Chondrocyte (in vitro differentiated cells): ENCODE measurements at places on chromosomes 16 and 17. TPM values are rescaled to one million over a fixed set of nuclear protein-coding genes. Genes with fewer than 3 reads are reported as not detected.

GRCh38 chr17:913207-913606 is 66.4 kb downstream of the NXN start:
- peaks cover 80% of the 10 kb centered on the region for H3K4me1 ChIP-seq
- DNase-seq: no peak
- H3K27me3 ChIP-seq: no peaks in the 10 kb centered on the region

- H3K4me1 ChIP-seq: peaks cover 3% of the 10 kb centered on the region
- no peak overlapping the region for H3K4me3 ChIP-seq
- DNase-seq: no peak
- peak overlapping the region; percentile 60 for H3K27ac ChIP-seq
- peaks cover 32% of the 10 kb centered on the region for H3K36me3 ChIP-seq
Observed at GRCh38 chr17:2282297-2282873, 21.2 kb downstream of the SMG6 start.

DNA sequence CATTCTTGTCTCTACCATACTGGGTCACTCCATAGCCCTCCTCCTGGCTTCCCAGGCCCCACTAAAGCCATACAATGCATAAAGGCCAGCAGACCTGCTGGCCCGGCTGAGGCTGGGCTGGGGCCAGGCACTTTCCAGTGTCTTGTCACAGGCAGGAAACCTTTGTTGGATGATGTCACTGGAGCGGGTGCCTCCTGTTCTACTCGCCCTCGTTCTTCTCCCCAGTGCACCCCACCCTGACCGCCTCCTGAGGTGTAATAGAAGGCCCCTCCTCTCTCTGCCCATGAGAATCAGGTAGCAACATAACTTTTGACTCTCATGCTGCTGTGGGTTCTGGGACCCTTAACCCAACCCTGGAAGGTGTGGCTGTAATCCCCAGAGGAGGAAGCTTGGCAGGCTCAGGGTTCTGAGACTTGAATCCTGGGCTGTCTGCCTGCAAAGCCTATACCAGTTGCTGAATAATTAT is 54.2 kb upstream of the IL34 start:
- peaks cover 57% of the 10 kb centered on the region for H3K4me1 ChIP-seq
- no peak for DNase-seq
- H3K27me3 ChIP-seq: no peaks in the 10 kb centered on the region
- H3K4me3 ChIP-seq: peak overlapping the region; percentile 51

DNA sequence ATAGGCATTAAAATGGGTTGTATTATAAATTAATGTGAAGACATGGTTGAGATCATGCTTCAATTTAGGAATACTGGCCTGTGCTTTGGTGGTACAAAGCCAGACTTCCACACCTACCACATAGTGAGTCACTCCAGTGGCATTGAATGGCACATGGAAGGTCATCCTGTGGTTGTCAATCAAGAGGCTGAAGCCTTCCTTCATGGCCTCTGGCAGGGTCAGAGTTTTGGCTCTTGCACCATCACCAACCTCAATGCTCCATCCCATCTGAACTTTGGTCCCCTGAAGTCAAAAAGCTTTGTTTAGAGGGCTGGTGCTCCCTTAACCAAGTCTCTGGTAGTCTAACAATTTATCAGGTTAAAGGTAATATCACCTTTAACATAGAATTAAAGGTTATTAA is 6.1 kb downstream of the ZP2 start:
- no peak overlapping the region for H3K27ac ChIP-seq
- no peak for DNase-seq
- no peaks in the 10 kb centered on the region for H3K4me1 ChIP-seq
- no peak overlapping the region for H3K4me3 ChIP-seq

UTP18 gene
- total RNA-seq: 16.8 to 18.7 TPM (median 18.3 TPM) in 3 replicates

ANKRD40CL gene
- total RNA-seq: not detected in 3 replicates

DNA sequence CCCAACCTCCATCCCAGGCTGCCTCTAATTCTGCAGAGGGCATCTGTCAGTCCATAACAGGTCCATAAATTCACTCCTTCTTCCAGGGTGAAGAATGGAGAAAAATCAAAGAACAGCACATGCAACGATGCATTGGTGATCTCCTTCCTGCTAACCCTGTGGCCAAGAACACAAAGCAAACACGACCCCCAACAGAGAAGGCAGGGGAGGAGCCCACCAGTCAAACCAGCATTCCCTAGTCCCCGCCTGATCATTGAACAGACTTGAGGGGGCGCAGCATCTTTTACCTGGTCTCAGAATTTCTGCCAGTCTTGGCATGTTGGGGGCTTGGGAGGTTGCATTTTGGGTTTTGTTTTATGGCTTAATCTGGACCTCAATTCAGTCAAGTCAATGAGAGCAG is 476.0 kb downstream of the SLC39A11 start:
- no peak overlapping the region for H3K27ac ChIP-seq

GRCh38 chr17:82752371-82753200 is 721 bp downstream of the TBCD start:
- no peak for DNase-seq
- peaks cover 2% of the 10 kb centered on the region for H3K36me3 ChIP-seq
- H3K4me1 ChIP-seq: peaks cover 30% of the 10 kb centered on the region
- H3K4me3 ChIP-seq: peak overlapping the region; percentile 85
- no peaks in the 10 kb centered on the region for H3K27me3 ChIP-seq

FOXJ1 gene
- 0.12 TPM in 1 of 3 replicates, not detected in the others for total RNA-seq

ZCCHC14 gene
- total RNA-seq: 28.0 to 29.6 TPM (median 29.6 TPM) in 3 replicates

DNA sequence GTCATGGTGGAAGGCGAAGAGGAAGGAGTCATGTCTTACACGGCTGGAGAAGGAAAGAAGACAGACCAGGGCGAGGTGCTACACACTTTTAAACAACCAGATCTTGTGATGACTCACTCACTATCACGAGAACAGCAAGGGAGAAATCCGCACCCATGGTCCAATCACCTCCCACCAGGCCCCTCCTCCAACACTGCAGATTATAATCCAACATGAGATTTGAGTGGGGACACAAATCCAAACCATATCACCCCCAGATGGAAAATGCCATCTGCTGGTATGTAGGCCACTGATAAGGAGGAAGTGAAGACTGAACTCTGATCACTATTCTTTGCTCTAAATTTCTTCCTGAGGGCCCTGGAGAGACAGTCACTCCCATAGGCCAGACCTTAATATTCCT is 7.5 kb upstream of the ITGAX start:
- no peak for DNase-seq
- peaks cover 2% of the 10 kb centered on the region for H3K27me3 ChIP-seq
- H3K4me1 ChIP-seq: no peaks in the 10 kb centered on the region
- H3K27ac ChIP-seq: no peak overlapping the region
- H3K36me3 ChIP-seq: no peaks in the 10 kb centered on the region
- H3K4me3 ChIP-seq: no peak overlapping the region

- no peak overlapping the region for H3K4me3 ChIP-seq
- H3K36me3 ChIP-seq: no peaks in the 10 kb centered on the region
- DNase-seq: no peak
- H3K4me1 ChIP-seq: peaks cover 82% of the 10 kb centered on the region
- peak overlapping the region; percentile 32 for H3K27ac ChIP-seq
Observed at GRCh38 chr17:77445760-77446532, 305.2 kb downstream of the SEC14L1 start.

DNA sequence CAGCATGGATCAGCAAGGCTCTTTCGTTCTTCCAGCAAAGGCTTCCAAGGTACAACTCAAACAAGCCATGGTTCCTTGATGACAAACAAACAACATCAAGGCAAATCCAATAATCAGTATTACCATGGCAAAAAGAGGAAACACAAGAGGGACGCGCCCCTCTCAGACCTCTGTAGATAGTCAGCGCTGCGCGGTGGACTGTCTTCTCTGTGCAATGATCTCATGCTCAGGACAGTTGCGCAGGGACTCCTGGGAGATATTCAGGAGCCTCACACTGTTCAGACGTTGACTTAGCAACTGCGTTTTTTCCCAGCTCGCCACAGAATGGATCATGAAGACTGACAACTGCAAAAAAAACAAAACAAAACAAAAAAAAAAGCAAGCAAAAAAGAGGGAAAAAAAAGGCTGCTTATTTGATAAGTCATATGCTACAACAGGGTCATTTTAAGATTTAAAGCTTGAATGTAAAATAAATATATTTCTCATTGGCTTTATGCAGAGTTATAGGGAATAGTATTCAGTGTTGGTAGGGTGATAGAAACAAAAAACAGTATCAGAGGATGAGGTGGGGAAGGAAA is 37.1 kb upstream of the ADCY7 start:
- no peak overlapping the region for H3K4me3 ChIP-seq
- H3K27me3 ChIP-seq: no peaks in the 10 kb centered on the region
- H3K4me1 ChIP-seq: peaks cover 16% of the 10 kb centered on the region
- DNase-seq: no peak

CCL15 gene
- not detected in 3 replicates for total RNA-seq

- DNase-seq: no peak
- H3K36me3 ChIP-seq: no peaks in the 10 kb centered on the region
- H3K4me1 ChIP-seq: no peaks in the 10 kb centered on the region
- H3K27ac ChIP-seq: no peak overlapping the region
- no peak overlapping the region for H3K4me3 ChIP-seq
- H3K27me3 ChIP-seq: no peaks in the 10 kb centered on the region
Observed at GRCh38 chr16:20720251-20720650, 21.4 kb downstream of the THUMPD1 start.

GRCh38 chr17:50206604-50207293 is 5.3 kb upstream of the COL1A1 start:
- peak overlapping the region; percentile 100 for H3K27ac ChIP-seq
- H3K27me3 ChIP-seq: no peaks in the 10 kb centered on the region
- peaks cover 100% of the 10 kb centered on the region for H3K4me1 ChIP-seq
- no peaks in the 10 kb centered on the region for H3K36me3 ChIP-seq
- DNase-seq: no peak

GRCh38 chr17:60348616-60349015 is 43.3 kb downstream of the USP32 start:
- no peak for DNase-seq
- peaks cover 1% of the 10 kb centered on the region for H3K36me3 ChIP-seq
- H3K4me1 ChIP-seq: peaks cover 16% of the 10 kb centered on the region
- no peak overlapping the region for H3K27ac ChIP-seq
- no peaks in the 10 kb centered on the region for H3K27me3 ChIP-seq

GRCh38 chr17:67503184-67503583 is 126.1 kb downstream of the PITPNC1 start:
- no peak overlapping the region for H3K4me3 ChIP-seq
- no peaks in the 10 kb centered on the region for H3K27me3 ChIP-seq
- no peak for DNase-seq

EMP2 gene
- 8.1 to 14.6 TPM (median 11.9 TPM) in 3 replicates for total RNA-seq

DNA sequence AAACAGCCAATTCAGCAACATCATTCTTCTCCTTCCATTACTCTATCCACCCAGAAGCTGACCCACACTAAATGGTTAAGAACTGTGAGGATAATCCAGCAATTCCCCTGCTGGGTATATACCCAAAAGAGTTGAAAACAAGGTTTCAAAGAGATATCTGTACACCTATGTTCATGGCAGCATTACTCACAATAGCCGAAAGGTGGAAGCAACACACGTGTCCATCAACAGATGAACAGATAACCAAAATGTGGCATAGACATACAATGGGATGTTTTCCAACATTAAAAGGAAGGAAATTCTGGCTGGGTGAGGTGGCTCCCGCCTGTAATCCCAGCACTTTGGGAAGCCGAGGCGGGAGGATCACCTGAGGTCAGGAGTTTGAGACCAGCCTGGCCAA is 19.9 kb downstream of the MIS12 start:
- no peaks in the 10 kb centered on the region for H3K27me3 ChIP-seq
- no peak for DNase-seq
- no peak overlapping the region for H3K4me3 ChIP-seq
- H3K36me3 ChIP-seq: no peaks in the 10 kb centered on the region
- no peak overlapping the region for H3K27ac ChIP-seq

- H3K4me3 ChIP-seq: no peak overlapping the region
- H3K27ac ChIP-seq: no peak overlapping the region
- no peak for DNase-seq
- peaks cover 10% of the 10 kb centered on the region for H3K27me3 ChIP-seq
Observed at GRCh38 chr17:6437466-6437865, 2.5 kb upstream of the AIPL1 start.

SCARF1 gene
- total RNA-seq: 0.42 to 0.64 TPM (median 0.51 TPM) in 3 replicates

- peaks cover 4% of the 10 kb centered on the region for H3K4me1 ChIP-seq
- DNase-seq: no peak
- H3K27ac ChIP-seq: no peak overlapping the region
Observed at GRCh38 chr16:84369938-84370627, 1.7 kb downstream of the ATP2C2 start.

KRT27 gene
- not detected in 3 replicates for total RNA-seq

GRCh38 chr17:76076765-76077583 is 2.0 kb upstream of the ZACN start:
- H3K36me3 ChIP-seq: peaks cover 3% of the 10 kb centered on the region
- peaks cover 19% of the 10 kb centered on the region for H3K4me1 ChIP-seq
- peaks cover 52% of the 10 kb centered on the region for H3K27me3 ChIP-seq
- H3K4me3 ChIP-seq: no peak overlapping the region
- DNase-seq: peak; percentile 84

RNF112 gene
- 0.67 to 1.5 TPM (median 1.5 TPM) in 3 replicates for total RNA-seq

DNA sequence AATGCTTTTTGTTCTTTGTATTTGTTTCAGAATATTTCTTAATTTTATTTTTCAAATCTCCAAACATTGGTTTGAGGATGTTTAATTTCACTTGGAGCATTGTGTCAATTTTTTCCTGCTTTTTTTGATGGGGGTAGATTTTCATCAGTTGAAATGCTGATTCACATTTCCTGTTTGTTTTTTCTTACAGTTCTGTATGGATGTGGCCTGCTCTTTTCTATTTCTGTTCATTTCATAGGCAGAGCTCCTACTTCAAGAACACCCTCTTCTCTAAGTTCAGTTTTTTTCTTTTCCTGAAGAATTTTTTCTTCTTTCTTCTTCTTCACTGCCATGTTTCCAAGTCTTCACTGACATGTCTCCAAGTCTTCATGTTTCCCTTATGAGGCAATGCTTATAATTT is 8.8 kb downstream of the MBTD1 start:
- peaks cover 50% of the 10 kb centered on the region for H3K4me1 ChIP-seq
- H3K27ac ChIP-seq: peak overlapping the region; percentile 86
- H3K27me3 ChIP-seq: no peaks in the 10 kb centered on the region
- H3K4me3 ChIP-seq: no peak overlapping the region

- H3K27me3 ChIP-seq: no peaks in the 10 kb centered on the region
- H3K4me3 ChIP-seq: no peak overlapping the region
- DNase-seq: no peak
- no peaks in the 10 kb centered on the region for H3K4me1 ChIP-seq
- H3K27ac ChIP-seq: no peak overlapping the region
Observed at GRCh38 chr16:75629132-75629531, 6.1 kb upstream of the ADAT1 start.

ATP5PD gene
- total RNA-seq: 178 to 185 TPM (median 183 TPM) in 3 replicates

- peaks cover 5% of the 10 kb centered on the region for H3K27me3 ChIP-seq
- no peak overlapping the region for H3K4me3 ChIP-seq
- no peak overlapping the region for H3K27ac ChIP-seq
- H3K4me1 ChIP-seq: peaks cover 7% of the 10 kb centered on the region
Observed at GRCh38 chr16:27179500-27180072, 23.7 kb upstream of the KDM8 start.
